Breast epithelium (tissue), 4 donors: ENCODE measurements at places on chromosomes 1 and 21. TPM values are rescaled to one million over a fixed set of nuclear protein-coding genes. Genes with fewer than 3 reads are reported as not detected.

DNA sequence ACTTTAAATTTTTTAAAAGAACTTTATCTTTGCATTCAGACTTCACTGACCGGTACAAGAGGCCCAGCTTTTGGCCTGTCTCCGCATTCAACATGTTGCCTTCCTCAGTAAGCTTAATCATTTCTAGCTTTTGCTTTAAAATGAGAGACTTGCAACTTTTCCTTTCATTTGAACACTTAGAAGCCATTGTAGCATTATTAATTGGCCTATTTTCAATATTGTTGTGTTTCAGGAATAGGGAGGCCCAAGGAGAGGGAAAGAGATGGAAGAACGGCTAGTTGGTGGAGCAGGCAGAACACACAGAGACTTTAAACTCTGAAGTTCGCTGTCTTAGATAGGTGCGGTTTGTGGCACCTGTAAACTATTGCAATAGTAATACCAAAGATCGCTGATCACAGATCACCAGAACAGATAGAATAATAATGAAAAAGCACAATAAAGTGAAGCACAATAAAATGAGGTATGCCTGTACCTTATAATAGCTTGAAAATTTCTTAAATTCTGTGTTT, 31.4 kb downstream of the RABGAP1L start:
- no peak for DNase-seq

DNA sequence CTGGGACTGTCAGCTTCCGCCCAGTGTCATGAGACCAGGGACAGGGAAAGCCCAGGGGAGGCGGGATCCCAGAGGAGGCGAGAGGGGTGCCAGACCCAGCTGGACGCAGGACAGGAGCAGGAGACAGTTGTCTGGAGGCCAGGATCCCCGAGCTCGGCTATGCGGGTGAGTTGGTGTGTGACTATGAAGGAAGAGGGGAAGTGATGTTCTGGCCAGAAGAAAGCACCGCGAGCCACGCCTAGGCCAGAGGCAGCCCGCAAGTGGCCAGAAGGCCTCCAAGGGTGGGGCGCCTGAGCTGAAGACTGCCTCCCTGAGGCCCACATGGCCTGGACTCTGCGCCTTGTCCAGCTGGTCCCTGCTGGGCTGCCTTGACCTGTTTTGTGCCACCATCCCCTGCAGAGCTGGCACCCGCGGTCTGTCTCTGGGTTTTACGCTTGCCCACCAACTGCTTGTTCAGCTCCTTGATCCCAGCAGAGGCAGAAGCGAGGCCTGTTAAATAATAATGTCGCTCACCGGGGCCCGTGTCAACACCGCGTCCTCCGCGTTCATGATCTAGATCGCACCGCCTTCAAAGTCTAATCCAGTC, 85.2 kb upstream of the ACTL8 start:
- DNase-seq, result no peak

- DNase-seq, result no peak
Measured at GRCh38 chr1:232806186-232806510, 932 bp downstream of the MAP10 start.

DNA sequence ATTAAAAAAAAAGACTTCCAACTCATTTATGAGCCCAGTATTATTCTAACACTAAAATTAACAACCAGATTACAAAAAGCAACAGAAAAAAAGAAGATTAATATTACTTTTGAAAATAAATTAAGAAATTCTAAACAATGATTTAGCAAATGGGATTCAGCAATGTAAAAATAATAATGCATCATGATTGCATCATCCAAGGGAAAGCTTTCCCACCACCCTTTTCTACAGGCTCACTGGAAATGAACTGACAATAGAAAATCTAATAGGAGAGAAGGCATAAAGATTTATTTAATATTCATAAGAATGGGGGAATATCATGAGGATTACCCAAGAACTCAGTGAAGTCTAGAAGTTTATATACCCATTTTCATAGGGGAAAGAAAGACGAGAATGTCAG, 1671.9 kb downstream of the NCAM2 start:
- DNase-seq, result no peak

GRCh38 chr1:3717715-3718601, 34.3 kb upstream of the CCDC27 start:
- no peak for DNase-seq

- no peak for DNase-seq
Measured at GRCh38 chr1:248622570-248623001, 12.3 kb downstream of the OR2T11 start.

- DNase-seq, result no peak
Measured at GRCh38 chr1:178538192-178538916, 25.4 kb downstream of the TEX35 start.

DNA sequence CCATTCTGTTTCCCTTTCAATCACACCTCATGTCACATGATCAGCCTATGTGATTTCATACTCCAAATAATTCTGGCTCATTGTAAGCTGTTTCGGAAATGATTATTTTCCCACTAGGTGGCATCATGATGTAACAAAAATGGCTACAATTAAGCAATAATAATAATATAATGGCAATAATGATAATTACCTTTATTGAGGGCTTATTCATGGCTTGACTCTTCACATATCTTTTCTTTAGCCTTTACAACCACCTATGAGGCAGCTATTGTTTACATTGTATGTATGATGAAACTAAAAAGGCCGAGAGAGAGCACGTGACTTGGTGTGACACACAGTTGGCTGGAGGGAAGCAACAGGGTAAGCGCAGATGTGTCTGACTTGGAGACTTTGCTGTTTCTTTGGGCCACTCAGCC, 12.5 kb upstream of the KPRP start:
- DNase-seq, result no peak

DNA sequence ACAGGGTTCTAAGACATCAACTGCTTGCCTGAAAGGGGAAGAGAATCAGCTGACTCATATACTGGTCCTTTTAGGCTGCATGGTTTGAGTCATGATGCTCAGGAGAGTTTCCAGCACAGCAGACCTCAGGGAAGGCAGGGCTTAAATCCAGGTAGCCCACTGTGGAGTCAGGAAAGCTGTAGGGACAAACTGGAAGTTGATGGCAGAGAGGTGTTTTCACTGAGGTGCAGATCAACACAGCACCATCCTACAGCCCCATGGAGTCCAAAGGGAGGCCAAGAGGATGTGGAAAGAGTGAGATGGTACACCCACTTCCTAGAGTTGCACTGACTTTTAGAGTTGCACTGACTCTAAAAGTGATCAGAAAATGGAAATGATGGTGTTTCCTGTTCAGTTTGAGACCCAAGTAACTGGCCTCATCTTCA, 252.4 kb upstream of the DUSP10 start:
- no peak for DNase-seq

GRCh38 chr1:151535326-151536271, 4.5 kb upstream of the TUFT1 start:
- no peak for DNase-seq

DNA sequence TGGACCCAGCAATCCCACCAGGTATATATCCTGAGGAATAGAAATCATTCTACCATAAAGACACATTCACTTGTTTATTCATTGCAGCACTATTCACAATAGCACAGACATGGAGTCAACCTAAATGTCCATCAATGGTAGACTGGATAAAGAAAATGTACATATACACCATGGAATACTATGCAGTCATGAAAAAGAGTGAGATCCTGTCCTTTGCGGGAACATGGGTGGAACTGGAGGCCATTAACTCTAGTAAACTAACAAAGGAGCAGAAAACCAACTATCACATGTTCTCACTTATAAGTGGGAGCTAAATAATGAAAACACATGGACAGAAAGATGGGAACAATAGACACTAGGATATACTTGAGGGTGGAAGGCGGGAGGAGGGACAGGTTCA, 36.1 kb upstream of the PRKACB start:
- no peak for DNase-seq

GRCh38 chr1:8076176-8076575, 50.1 kb upstream of the ERRFI1 start:
- DNase-seq, result no peak

- no peak for DNase-seq
Measured at GRCh38 chr1:182666706-182667105, 17.7 kb downstream of the RGS8 start.

DNA sequence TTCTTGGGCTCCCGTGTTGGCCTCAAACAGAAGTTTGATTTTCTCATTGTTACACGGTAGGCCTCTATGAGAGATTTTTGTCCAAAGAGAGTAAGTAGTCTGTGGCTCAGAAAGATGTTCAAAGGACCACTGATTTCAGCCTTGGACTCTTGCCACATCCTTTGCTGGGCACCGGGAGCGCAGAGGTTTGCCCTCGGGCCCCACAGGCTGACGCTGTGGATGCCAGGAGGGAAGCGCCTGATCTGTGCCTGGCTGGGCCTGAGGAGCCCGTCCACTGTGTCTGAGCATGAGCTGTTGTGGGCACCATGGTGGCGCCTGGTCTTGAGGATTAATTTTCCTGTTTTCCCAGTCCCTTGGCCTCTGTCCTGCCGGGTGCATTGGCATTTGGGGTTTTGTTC, 52.3 kb downstream of the PCNT start:
- no peak for DNase-seq

RBM11 gene
- total RNA-seq, result 5.6 TPM

TRAF3IP3 gene
- total RNA-seq, result 4.4 TPM

C8B gene
- not detected for total RNA-seq

C1QB gene
- 706 TPM for total RNA-seq

FGR gene
- 46.9 TPM for total RNA-seq

SH3D21 gene
- total RNA-seq, result 18.0 TPM

CASZ1 gene
- 39.1 TPM for total RNA-seq
